NAMALWA (cell line): ENCODE measurements at places on chromosomes 16 and 17.

GRCh38 chr16:1579214-1579613 is 32.7 kb downstream of the IFT140 start:
- no peak for DNase-seq

DNA sequence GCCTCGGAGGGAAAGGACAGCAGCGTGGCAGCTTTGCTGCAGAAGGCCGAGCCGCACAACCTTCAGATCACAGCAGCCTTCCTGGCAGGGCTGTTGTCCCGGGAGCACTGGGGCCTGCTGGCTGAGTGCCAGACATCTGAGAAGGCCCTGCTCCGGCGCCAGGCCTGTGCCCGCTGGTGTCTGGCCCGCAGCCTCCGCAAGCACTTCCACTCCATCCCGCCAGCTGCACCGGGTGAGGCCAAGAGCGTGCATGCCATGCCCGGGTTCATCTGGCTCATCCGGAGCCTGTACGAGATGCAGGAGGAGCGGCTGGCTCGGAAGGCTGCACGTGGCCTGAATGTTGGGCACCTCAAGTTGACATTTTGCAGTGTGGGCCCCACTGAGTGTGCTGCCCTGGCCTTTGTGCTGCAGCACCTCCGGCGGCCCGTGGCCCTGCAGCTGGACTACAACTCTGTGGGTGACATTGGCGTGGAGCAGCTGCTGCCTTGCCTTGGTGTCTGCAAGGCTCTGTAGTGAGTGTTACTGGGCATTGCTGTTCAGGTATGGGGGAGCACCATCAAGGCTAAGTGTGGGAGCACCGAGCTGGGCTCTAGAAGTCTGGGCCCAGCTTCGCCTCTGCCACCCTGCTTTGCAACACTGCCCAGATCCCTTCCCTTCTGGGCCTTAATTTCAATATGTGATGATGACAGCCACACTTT is 18.6 kb downstream of the NOD2 start:
- DNase-seq: no peak

GRCh38 chr16:56558024-56558747 is 6.7 kb upstream of the MT4 start:
- DNase-seq: no peak

DNA sequence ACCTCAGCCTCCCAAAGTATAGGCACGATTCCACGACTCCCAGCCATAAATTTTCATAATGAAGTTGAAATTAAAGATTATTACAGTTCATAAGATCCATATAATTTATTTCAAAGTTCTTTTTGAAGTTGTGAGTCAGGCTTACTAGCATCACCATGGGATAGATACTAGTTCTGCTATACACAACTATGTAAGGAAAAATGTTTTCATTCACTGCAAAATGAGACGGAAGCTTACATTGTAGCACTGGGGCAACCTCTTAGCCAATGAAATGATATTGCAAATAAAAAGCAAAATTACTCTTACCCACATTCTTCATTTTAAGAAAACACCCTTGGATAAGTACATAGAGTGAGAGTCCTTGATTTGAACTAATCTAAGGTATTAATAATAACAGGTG is 18.8 kb upstream of the MARCHF10 start:
- no peak for DNase-seq

DNA sequence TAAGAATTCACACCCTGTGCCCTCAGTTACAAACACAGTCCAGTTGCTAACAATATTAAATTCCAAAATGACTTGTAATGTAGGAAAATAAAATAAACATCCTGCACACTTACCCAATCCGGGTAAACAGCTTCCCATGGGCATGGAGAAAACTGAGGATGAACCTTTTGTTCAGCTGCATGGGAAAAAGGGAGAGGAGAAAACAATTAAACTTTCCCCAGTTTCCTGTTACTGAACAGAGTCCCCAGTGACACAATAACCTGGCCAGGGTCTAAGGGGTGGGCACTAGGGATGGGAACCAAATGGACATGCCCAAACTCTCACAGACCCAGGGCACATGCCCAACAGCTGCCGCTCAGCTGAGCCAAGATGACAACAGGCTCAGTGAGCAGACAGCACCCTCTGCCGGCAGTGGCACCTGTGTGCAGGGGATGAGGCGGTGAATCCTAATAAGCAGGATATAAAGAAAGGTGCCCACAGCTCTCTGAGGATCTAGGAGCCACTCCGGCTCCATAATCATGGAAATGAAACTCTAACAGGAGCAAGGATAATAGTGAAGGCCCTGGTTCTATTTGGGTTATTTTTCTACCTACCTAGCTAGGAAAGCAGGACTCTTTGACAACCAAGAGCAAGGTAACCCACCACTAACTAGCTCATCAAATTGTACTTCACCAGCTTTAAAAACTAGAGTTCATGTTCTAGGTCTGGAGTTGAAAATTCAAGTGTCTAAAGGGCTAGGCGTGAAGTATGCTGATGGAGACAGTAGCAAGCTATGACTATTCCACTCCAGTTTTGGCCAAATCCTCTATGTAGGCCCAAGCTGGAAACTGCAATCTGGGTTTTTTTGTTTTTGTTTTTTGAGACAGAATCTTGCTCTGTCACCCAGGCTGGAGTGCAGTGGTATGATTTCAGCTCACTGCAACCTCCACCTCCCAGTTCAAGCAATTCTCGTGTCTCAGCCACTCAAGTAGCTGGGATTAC is 58.8 kb downstream of the SMG6 start:
- DNase-seq: peak; percentile 73

DNA sequence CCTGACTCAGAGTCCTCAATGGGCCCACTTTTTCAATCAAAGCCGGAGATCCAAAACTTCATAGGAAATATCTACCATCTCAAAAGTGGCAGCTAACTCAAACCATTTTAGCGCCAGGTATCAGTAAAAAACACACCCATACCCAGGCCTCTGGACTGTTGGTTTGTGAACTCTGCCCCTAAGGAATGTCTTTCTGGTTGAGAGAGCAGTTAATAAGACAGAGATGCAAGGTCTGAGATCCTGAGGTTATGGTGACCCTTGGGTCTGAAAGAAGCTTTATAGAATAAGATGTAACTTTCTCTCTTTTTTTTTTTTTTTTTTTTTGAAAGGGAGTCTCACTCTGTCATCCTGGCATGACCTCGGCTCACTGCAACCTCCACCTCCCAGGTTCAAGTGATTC is 350.5 kb downstream of the SOX9 start:
- DNase-seq: no peak

DNA sequence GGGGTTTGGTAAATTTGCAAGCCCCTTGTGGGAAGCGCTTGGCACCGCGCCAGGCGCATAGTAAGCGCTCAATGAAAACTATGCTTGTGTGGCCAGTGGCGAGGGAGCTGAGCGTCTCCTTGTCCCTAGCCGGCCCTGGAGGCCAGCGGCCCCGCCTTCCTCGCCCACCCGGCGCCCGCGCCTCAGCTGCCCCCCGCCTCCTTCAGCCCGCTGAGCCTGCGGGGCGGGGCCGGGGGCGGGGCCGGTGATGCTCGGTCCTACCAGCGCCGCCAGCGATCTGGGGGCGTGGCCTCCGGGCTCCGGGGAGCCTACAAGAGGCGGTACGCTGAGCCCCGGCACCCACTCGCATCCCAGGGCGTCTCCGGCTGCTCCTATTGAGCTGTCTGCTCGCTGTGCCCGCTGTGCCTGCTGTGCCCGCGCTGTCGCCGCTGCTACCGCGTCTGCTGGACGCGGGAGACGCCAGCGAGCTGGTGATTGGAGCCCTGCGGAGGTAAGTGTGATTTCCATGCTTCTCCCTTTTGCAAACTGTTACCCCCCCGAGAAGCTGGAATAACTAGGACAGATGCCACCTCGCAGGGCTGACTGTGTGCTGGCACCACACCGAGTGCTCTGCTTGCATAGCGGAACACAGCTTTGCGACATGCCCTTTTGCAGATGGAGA is at the start of gene CRISPLD2:
TSS of gene CRISPLD2 (plus strand) at position 342 of the 661 bp plus-strand sequence. CDS start 18,511 bp downstream, outside the sequence.
- DNase-seq: peak; percentile 64

DNA sequence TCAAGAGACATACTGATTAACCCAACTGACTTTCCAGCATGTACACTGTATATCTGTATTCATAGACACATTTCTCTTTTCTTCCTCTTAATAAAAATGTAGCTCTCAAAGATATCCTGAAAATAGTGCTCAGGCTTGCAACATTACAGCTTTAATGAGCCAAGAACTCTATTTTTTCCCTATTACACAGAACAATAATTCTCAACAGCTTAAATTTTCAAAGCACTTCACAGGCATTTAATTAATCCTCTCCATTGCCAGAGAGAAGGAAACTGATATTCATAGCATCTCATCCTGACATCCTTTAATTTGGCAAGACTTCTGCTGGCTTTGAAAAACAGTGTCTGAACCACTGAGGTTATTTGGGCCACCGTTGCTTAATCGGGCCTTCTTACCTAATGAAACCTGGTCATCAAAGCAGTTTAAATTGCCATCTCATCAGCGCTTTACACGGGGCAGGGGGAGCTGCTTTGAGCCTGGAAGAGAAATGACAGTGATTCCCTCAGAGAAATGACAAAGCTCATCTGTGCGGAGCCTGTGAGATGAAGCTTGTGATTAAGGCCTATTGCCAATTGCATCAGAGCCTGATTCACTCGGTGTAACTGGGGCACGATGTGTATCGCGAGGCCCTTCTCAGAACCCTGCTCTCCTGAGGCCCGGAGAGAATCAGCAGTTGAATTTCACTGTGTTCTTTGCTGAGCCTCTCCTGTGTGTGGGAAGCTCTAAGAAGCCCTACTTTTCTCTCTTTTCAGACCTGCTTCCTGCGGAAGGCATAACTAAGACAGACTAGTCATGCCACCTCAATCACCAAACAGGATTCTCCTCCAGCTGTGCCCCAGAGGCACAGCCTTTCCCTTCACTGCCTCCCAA is 8.5 kb upstream of the SIAH1 start:
- no peak for DNase-seq

DNA sequence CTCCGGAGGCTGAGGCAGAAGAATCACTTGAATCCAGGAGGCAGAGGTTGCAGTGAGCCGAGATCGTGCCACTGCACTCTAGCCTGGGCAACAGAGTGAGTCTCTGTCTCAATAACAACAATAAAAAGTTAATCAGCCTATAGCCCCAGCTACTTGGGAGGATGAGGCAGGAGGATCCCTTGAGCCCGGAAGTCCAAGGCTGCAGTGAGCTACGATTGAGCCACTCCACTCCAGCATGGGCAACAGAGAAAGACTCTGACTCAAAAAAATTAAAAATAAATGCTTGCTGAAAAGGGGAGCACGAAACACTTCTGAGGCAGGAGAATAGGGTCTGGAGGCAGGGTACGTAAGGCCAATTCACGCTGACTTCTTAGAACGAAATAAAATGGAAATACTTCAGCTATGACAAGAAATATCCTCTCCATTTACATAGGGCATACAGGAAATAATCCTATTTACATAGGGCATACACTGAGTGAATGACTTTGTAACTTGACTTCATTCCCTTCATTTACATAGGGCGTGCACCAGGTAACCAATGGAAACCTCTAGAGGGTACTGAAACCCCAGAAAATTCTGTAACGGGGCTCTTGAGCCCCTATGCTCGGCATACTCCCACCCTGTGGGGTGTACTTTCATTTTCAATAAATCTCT is 3.2 kb upstream of the PRPSAP1 start:
- DNase-seq: peak; percentile 37
